ENCODE measurements at places on chromosomes 13 and 19.
A peak's percentile ranks its signal among the peaks of the same experiment; 100 is the strongest.

DNA sequence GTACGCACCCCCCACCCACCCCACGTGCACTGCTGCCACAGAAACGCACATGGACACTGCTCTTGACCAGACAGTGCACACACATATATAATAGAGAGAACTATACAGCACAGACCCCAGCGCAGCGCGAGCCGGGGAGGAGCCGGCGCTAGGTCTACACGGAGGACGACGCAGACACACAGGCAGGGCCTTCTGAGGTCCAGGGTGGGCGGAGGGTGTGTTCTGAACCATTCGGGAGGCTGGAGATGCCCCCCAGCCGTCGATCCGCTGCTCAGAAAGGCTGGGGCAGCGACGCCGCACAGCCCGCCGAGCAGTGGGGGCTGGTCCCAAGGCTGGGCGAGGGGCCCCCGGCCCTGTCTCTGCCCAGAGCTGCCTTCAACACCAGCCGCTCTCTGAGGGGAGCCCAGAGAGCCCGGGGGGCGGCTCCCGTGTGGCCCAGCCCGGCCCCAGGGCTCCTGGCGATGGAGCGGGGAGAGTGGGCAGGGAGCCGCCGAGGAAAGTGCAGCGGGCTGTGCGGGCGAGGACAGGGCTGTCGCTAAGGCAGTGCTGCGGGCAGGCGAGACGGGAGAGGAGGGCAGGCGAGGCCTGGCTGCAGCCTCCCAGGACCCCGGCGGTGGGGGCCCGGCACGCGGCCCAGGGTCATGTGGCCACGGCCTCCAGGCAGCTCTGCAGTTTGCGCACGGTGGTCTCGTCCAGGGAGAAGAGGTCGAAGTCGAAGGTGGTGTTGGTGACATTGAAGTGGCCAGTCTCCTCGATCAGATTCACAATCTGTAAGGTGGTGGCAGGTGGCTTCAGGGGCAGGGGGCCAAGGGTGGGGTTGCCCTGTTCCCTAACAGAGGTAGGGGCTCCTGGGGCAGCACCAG lies 67.1 kb downstream of the MLLT1 start:
- no peak for DNase-seq

DNA sequence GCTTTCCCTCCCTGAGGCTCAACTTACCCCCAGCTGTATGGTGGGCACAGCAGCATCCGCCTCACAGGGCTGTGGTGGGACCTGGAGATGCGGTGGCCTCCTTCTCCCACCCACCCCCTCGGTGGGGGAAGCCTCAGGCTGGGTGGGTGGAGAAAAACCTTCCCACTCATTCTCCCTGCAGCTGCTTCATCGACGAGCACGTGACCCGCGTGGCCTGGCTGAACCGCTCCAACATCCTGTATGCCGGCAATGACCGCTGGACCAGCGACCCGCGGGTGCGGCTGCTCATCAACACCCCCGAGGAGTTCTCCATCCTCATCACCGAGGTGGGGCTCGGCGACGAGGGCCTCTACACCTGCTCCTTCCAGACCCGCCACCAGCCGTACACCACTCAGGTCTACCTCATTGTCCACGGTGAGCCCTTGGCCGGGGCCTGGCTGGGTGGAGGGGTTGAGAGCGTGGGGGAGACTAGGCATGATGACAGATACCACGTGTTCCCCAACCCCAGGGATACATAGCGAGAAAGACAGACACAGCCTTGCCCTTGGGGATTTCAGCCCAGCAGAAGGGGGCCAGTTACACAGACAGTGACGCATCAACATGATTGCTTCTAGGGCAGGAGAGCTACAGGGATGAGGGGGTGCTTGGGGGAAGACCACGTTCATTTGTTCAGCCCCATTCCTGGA lies 12.2 kb downstream of the IGLON5 start:
- DNase-seq: no peak

- DNase-seq: no peak
Observed at GRCh38 chr19:41367848-41368301, 3.9 kb upstream of the B9D2 start.

DNA sequence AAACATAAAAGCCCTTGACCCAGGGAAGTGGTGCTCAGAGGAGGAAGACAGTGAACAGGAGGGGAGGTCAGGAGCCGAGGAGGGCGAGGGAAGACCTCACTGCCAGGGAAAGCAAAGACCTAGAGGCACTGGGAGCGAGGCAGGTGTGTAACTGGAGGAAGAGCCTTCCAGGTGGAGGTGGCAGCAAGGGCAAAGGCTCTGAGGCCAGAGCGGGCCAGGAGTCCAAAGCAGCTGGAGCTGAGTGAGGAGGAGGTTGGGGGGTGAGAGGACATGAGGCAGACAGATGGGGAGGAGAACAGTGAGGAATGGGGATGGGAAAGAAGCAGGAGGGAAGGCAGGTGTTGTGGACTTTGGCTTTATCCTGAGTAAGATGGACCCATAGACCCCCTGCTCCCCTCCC lies 3.7 kb downstream of the UPK1A start:
- DNase-seq: no peak

DNA sequence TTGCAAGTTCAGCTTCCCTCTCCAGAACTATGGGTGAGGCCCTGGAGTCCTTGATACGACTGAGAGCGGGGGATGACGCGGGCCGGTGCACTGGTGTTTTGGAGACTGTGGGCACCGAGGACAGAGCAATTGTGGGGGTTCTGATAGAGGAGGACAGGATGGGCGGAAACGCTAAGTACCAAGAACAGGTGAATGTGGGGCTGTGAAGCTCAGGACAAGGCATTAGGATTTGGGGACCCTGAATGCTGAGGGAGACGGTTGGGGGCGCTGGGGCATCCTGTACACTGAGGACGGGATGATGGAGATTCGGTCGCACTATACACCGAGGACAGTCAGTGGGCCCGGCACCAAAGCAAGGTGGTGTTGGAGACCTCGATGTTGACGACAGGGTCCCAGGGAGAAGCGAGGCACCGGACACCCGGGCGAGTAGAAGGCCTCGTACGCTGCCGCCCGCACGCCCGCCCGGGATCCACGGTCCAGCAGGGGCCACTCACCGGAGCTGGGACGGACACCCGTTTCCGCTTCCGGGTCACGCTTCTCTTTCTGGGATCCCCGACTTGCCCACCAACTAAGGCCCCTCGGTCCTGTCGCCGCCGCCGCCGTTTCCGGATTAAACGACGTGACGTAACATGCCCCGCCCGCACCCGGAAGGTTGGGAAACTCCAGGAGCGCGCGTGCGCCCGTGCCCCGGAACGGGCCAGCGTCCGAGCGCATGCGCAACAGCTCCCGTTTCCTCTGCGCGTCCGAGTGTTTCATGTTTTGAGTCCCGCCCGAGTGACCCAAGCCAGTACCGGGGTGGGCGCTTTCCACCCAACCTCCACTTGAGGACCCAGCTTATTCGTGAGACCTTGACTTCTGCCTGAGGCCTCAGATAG lies at the start of gene CHMP2A:
Gene CHMP2A (minus strand): TSS at position 612 of the 875 bp plus-strand sequence. CDS start 893 bp downstream, outside the sequence.
- DNase-seq: peak; percentile 99

GRCh38 chr13:59094181-59094580 lies 1069.5 kb downstream of the DIAPH3 start:
- DNase-seq: no peak

- no peak for DNase-seq
Observed at GRCh38 chr13:33838647-33839046, 20.7 kb downstream of the RFC3 start.

- no peak for DNase-seq
Observed at GRCh38 chr13:45751885-45752284, 49.8 kb downstream of the CBY2 start.

GRCh38 chr19:36152352-36153091 lies at the start of gene COX7A1:
COX7A1 (minus strand) TSS chr19:36152447; CDS start chr19:36152407, 40 bp downstream.
- DNase-seq: no peak

GRCh38 chr13:114213980-114214379 lies 20.7 kb upstream of the CDC16 start:
- DNase-seq: no peak

- no peak for DNase-seq
Observed at GRCh38 chr19:29843180-29844051, 31.6 kb downstream of the CCNE1 start.

GRCh38 chr19:10762656-10763055 lies 44.8 kb downstream of the DNM2 start:
- DNase-seq: no peak

- no peak for DNase-seq
Observed at GRCh38 chr19:18587962-18588610, 512 bp upstream of the REX1BD start.

DNA sequence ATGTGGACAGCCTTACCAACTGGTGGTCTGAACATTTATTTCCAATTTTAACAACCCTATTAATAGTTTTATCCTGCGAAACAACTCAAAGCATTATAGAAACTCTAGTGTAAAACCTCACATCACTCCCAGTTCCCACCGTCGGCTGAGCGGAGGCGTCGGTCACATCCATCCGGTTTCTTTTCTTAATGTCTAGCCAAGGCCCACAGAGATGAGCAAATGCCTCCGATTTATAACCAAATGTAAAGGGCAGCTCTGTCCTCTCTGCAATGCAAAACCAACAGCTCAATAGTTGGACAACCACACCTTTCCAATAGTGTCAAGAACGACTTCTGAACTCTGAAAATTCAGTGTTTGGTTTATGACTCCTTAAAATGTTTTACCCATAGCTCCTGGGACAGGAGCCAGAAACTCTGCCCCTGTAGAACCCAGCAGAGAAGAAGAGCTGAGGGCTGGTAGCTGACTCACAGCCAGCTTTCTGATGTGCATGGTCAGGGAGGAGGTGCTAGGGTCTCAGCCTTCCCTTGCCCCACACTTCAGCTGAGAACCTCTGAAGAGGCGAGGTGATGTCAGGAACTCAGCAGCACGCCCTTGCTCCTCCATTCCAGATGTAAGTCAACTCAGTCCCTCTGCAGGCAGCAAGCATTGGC lies 90.2 kb upstream of the UQCRFS1 start:
- DNase-seq: no peak

GRCh38 chr13:39887387-39887786 lies 231.9 kb downstream of the COG6 start:
- no peak for DNase-seq

DNA sequence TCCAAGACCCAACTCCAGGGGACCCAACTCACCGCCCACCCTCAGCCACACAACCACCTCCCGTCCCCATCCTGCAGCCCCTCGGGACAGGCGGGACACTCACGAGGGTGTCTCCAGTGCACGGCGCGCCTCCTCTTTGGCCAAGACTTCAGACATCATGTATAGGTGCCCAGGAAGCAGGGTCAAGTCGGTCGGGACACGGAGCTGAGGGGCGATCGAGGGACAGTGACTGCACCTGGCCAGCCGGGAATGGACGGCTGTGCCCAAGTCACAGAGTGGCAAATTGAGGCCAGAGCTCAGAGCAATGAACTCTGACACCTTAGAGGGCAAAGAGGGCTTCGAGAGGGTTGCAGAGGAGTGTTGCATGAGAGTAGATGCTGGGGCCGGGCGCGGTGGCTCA lies 8.8 kb downstream of the STAP2 start:
- no peak for DNase-seq

DNA sequence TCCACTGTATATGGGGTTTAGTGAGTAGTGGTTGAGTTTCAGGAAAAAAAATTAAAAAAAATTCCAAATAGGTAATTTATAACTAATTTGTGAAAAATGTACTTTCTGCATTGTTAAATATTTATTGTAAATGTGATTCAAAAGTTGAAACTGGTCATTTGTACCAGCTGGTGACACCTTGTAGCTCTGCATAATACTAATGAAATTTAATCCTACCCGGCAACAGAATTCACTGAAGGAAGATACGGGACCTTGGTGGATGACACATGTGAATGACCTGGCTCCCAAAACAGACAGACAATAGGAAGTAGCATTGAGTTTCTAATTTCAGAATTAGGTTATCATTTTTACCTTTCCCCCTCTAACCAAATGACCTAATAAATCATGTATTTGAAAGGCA lies 73.8 kb downstream of the SLITRK6 start:
- DNase-seq: no peak

All from stimulated activated CD8-positive, alpha-beta memory T cell treated with anti-CD3 and anti-CD28 coated beads, Interleukin-2, amount 100 ng/mL, for 48 hours (primary cell).